T-helper 9 cell (primary cell): ENCODE measurements at places on chromosomes 1 and 21.

DNA sequence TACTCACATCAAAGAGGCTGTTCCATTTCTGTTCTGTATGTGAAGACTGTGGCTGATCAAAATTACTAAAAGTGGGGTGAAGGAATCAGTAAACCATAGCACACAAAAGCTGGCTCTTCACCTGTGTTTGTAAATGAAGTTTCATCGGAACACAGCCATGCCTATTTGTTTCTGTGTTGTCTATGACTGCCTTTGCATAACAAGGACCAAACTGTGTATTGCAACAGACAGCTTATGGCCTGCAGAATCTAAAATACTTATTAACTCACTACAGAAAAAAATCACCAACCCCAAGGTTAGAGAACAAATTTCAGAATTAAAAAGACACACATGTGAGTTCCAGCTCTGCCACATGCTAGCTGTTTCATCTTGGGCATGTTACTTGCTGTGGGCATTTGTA is 163.9 kb downstream of the LYPLAL1 start:
- no peak for DNase-seq

DNA sequence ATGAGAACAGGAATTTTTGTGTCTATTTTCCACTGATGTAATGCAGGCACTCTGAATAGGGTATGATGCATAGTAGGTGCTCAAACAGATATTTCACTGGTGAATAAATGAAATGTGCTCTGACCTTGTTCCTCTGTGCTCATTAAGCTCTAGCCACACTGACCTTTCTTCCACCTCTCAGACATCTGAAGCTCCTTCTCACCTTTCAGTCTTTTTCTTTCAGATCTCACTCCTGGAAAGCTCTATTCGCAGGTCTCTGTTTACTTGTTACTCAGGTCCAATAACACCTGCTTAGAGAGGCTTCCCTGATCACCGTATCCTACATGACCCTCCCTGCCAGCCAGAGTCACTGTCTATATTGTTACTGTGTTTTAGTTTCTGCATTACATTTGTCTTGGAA is 59.2 kb upstream of the IVNS1ABP start:
- DNase-seq, result no peak

DNA sequence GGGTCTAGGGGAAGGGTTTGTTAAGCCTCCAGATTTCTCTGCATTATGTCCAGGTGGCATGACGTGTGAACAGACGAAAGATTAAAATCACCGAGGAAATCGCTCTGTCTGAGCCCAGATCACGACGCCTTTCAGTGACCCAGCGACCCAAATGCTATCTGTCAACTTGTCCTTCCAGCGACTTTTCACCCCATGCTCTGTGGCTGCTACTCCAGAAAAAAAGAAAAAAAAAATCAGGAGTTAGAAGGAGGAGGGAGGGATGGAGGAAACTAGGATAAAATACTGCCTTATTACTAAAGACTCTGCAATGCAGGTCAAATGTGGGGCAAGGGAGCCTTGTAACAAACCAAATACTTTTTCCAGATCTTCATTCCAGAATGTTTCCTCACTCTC is 352.0 kb downstream of the NUF2 start:
- no peak for DNase-seq

GRCh38 chr1:147630447-147630846 is 39.9 kb downstream of the ACP6 start:
- DNase-seq, result no peak

GRCh38 chr1:41483001-41483850 is 1.3 kb downstream of the EDN2 start:
- DNase-seq, result no peak

GRCh38 chr21:41497788-41498187 is 10.2 kb downstream of the TMPRSS2 start:
- no peak for DNase-seq

DNA sequence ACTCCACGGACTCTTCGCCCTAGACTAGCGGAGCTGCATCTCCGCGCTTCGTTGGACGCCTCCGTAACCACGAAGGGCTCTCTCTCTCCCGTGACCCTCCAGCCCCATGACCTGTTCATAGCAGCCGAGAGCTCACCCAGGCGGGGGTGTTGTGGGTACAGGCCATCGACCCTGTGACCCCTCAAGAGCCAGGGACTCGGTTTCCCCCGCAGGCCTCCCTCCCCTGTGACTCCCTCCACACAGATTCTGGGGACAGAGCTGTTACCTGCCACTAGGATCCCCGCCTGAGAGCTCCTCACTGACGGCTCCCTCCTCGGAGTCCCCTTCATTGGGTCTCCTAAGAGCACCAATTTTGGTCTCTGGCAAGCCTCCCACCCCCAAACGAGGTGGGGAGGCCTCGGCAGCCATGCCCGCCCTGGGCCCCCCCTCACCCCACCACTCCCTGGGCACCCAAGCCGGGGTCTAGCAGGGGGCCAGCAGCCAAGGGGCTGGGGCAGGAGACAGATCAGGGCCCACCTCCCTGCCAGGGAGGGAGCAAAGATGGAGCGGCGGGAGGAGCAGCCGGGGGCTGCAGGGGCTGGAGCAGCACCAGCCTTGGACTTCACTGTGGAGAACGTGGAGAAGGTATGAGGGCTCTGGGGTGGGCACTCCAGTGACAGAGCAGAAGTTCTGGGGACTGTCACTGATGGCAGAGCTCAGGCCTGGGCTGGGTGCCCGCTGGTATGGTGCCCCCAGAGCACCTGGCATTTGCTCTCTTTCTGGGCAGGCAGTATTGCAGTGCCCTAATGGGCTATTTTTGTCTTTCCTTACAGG is 517 bp downstream of the IPO13 start:
- no peak for DNase-seq

GRCh38 chr1:246769306-246769705 is 45.1 kb downstream of the SCCPDH start:
- DNase-seq, result no peak

DNA sequence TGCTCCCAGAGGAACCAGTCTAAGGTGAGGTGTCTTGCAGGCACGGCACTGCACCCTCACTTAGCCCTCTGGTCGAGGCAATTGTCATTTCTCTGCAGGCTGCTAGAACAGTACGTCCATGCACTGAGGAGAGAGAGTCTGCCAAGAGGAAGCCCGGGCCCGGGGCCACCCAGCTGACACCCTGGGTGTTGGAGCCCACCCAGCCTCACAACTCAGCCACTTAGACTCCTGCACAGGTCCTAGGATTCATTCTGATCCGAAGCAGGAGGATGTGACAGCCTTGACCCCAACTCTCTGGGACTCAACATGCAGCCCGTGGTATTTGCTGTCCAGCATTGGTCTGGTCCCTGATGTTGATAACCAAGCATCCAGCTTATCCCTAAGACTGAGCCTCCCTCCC is 111.9 kb downstream of the ADSS2 start:
- DNase-seq, result no peak

- DNase-seq, result no peak
These were observed 34.5 kb upstream of the CD1D start for GRCh38 chr1:158146165-158146564.

DNA sequence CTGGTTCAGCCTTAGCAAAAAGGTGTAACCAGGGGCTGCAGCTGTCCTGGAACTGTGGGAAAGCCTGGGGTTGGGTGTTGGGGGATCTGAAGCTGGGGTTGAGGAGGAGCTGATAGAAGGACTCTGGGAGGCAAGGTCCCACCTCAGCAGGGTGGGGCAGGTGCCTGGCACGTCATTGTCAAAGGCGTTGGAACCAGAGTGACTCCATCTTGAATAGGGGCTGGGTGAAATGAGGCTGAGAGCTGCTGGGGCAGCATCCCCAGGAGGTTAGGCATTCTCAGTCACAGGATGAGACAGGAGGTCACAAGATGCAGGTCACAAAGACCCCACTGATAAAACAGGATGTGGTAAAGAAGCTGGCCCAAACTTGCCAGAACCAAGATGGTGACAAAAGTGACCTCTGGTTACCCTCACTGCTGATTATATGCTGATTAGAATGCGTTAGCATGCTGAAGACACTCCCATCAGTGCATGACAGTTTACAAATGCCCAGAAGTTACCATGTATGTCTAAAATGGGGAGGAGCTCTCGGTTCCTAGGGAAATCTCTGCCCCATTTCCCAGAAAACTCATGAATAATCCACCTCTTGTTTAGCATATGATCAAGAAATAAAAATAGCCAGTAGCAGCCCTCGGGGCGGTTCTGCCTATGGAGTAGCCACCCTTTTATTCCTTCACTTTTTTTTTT is 85.4 kb downstream of the IER5 start:
- no peak for DNase-seq

GRCh38 chr1:181732218-181732990 is 249.1 kb downstream of the CACNA1E start:
- DNase-seq, result no peak

DNA sequence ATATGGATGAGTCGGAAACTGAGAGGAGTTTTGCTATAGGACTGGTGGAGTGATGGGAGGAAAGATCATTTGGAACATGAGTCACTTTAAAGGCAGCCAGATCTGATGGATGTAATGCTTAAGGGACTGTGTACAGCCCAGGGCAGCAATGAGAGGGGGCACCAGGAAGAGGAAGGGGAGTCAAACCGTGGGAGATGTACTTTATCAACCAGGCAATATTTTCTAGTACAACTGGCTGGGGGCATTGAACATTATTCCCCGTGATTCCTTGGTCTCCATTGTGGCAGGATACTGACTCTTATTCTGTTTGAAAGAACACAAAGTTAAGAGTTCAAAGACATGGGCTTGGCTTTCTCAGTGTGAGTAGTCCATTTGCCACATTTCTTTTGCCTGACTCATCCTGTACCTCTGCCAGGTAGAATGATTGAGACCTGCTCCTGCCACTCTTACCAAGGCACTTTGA is 268.2 kb upstream of the NR5A2 start:
- DNase-seq, result no peak

DNA sequence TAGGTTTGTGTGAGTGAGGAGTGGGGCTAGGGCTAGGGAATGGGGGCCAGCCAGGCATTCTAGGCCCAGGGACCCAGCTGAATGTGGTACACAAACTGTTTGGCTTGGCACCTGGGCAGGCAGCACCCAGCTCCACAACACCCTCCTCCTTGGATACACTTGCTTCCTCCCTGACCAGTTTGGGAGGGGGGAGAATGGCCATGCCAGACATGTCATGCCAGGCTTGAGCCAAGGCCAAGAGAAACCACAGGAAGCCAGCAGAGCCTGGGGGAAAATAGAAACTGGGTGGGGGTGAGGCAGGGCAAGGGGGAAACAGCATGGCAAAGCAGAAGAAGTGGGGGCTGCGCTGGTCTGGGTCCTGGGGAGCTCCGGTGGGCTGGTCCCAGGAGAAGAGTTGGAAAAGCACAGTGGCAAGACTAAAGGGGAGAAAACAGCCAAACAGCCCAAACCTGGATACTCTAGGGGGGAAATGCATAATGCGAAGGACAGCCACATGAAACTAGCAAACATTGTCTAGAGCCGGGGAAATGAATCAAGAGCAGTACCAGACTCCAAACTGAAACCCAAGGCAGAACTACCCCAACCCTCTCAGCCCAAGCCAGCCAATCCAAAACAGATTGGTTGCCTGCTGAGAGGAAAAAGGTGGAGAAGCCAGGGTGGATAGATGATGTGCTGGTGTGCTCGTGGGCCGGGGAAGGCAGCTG is 47.9 kb downstream of the LGR6 start:
- no peak for DNase-seq

GRCh38 chr1:6028042-6028850 is 17.4 kb upstream of the KCNAB2 start:
- peak; percentile 50 for DNase-seq

- no peak for DNase-seq
These were observed 163.1 kb downstream of the SMYD3 start for GRCh38 chr1:246343937-246344336.

- no peak for DNase-seq
These were observed 61.0 kb downstream of the LAMC2 start for GRCh38 chr1:183247066-183247465.

- no peak for DNase-seq
These were observed 220.6 kb downstream of the CHRM3 start for GRCh38 chr1:239606850-239607400.

GRCh38 chr1:62237950-62238374 is 43.3 kb downstream of the L1TD1 start:
- DNase-seq, result no peak

- no peak for DNase-seq
These were observed 18.0 kb downstream of the RHBDL2 start for GRCh38 chr1:38923607-38924006.

GRCh38 chr1:230040440-230040839 is 26.6 kb upstream of the GALNT2 start:
- DNase-seq, result no peak
